ENCODE measurements at places on chromosomes 1 and 21.

GRCh38 chr1:15337656-15338402 lies 71.9 kb upstream of the EFHD2 start:
- no peak for DNase-seq

DNA sequence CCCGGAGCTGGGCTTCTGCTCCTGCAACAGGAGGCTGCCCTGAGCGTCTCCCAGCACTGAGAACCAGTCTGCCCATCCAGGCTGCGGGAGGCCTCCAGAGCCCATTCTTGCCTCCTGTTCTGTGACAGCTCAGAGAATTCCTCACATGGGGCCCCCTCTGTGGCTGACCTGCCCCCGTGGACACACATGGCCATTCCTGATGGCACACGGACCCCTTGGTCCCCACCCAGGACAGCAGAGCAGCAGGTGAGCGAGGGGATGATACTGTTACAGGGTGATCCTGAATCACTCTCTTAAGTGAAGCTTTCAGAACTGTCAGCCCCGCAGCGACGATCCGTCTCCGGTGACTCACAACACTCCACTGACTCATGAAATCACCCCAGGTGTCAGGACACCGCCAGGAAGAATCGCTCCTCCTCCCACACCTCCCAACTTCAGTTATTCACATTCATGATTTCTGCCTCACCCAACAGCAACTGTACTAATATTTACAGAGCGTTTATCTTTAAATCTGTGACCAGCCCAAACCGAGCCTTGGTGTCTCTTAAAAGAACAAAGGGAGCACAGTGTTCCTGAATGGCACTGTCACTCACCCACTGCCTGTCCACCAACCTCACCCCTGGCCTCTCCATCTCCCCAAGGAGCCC lies 22.5 kb downstream of the CHD5 start:
- no peak for DNase-seq

DNA sequence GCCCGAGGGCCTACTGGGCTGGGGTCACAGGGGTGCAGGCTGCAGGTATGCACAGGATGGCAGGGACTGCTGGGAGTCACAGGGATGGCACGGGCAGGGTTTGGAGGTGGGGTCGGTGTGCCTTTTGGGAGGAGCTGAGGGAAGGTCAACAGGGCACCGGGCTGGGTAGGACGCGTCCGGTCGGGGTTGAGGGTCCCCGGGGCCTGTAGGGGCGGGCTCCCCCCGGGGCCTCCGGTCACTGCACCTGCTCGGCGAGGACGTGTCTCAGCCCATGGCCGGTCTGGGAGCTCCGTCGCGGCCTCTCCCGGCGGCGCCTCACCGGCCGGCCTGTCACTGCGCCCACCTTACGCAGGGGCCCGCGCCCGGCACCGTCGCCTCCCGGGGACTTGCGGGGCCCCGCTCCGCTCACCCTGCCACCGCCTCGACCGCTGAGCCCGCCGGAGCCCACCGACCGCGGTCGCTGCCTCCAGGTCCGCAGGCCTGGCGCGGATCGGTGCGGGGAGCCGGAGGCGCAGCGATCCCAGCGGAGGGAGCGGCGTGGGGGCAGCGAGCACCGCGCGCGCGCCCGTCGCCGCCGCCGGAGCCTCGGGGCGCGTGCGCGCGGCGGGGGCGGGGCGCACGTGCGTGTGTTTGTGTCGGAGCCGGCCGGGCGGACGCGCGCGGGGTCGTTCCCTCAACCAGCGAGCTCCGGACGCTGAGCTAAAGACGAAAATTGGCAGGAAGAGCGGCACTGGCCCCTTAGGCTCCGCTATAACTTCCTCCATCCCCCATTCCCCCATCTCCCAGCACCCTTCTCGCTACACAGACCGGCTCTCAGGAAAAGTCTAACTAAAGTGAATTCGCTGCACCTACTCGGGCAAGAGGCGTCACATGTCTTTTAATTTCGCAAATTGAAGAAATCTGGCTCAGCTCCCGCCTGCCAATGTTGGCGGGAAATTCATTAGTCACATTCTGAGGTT lies at the start of gene AMIGO1:
Gene AMIGO1 (minus strand): TSS at position 552 of the 959 bp plus-strand sequence. CDS start 815 bp downstream, outside the sequence.
- no peak for DNase-seq

- DNase-seq, result no peak
Observed at GRCh38 chr1:170321113-170321512, 175.4 kb downstream of the NTMT2 start.

GRCh38 chr1:31063631-31064030 lies 1.9 kb downstream of the PUM1 start:
- DNase-seq, result no peak

GRCh38 chr1:116228511-116228910 lies 117.3 kb downstream of the MAB21L3 start:
- DNase-seq, result no peak

Data from GOT3 (cell line).